ENCODE measurements at places on chromosomes 4 and X.

DNA sequence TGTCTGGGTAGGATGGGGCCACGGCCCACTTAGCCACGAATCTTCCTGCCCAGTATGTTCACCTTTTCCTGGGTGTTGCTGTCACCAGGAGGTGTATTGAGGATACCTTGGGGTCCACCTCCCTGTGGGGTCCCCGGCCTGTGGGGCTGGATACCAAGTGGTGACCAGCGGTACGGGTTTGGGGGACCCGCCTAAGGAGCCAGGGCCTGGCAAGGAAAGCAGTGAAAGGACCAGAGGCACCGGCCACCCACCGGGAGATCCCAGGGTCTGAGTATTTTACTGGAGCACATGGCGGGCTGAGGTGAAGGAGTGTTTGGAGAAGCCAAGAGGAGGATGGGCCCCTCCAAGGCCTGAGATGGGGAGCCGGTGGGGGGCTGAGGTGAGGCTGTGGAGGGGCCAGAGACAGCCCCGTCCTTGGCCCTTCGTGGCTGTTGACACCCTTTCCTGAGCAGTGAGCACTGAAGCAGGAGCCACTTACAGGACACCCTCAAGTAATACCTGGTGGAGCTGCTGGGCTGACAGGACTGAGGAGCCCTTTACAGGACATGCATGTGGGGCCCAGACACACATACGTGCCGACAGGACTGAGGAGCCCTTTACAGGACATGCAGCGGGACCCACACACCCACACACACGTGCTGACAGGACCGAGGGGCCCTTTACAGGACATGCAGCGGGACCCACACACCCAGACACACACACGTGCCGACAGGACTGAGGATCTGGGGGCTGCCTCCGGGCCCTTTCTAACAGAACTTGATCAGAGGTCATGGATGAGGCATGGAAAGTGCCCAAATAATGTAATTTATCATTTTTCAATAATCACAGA, 38.4 kb downstream of the TMEM271 start:
- DNase-seq, result no peak

DNA sequence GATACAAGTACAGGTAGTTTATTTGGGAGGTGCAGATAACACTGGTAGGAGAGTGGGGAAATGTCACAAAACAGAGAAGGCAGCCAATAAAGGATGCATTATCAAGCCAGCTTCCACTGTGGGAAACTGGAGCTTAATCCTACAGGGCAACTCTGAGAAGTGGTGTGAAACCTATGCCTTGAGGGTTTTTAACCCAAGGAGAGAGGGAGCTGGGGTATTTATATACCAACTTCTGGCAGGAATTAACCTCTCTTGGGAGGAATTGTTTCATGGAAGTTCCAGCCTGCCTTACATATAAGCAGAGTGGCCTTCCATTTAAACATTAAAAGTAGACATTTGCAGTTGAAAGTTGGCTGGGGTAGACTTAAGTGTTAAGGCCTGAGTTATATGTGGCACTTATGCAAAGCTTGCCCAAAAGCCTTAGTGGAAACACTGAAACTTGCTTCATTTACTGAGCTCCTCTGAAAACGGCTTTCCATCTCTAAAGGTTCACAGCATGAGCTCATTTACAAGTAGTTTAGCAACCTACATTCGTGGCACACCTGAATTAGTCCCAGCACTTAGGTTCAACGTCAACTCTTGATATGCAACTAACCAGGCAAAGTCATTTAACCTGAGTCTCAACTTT, 19.2 kb downstream of the MAGEB17 start:
- no peak for DNase-seq

DNA sequence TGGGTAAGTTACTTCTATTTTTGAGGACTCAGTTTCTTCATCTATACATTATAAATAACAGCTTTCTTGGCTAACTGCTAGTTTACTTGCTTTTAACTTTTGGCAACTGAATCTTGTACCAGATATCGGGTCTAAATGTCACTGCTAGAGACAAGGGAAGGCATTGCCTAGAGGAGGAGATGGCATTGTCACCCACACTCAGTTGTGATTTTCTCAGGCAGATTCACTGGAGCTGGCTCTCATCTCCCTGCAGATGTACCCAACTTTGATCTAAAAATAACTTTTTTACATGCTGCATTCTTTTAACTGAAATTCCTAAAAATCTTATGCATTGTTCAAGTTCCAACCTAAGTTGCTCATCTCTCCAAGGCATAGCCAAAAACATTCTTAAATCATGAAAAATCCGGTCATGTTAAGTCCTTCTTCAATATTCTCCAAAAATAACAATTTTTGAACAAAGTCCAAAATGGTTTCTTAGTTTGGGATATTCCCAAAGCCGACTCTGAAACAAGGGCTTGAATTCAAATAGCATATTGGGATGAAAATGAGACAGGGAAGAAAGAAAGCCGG, 469.0 kb upstream of the BOD1L1 start:
- no peak for DNase-seq

DNA sequence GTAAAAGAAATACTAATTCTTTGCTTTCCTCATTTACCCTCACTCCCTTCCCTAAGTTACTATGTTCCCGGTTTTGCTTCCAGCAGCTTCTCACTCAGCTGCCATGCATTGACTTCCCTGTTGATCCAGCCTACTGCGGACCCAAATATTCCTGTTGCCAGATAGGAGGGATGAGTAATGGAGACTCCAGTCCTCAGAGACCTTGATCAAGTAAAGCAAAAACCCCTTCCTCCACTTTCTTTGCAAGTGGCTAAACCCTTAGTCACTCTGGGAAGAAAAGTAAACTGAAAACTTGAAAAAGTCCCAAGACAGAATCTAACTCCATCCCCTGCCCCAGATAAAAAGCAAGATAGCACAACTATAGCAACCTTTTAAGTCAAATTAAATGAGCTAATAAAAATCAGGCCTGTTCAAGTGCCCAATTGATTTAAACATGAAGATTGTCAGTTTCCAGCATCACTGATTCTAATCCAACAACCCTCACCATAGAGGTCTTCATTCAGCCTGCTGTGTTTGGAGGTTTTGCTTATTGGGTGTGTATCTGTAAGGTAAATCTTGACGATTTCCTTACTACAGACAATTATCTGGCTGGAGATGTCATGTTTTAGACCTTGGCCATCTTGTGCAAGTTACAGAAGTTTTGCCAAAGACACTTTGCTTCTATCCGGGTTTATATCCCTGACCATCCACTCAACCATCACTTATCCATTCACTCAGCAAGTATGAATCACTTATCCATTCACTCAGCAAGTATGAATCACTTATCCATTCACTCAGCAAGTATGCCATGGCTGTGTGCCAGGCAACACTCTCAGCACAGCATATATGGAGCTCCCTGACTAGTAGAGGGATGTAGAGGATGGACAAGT, 17.6 kb downstream of the FGFBP1 start:
- no peak for DNase-seq

GRCh38 chrX:119201570-119201969, 34.5 kb upstream of the PGRMC1 start:
- no peak for DNase-seq

GRCh38 chr4:8176547-8177399, 18.2 kb upstream of the ABLIM2 start:
- DNase-seq, result peak; percentile 28

- DNase-seq, result no peak
Observed at GRCh38 chrX:72245461-72246089, 6.7 kb upstream of the ERCC6L start.

- no peak for DNase-seq
Observed at GRCh38 chrX:119667111-119667878, 25.7 kb downstream of the SEPTIN6 start.

DNA sequence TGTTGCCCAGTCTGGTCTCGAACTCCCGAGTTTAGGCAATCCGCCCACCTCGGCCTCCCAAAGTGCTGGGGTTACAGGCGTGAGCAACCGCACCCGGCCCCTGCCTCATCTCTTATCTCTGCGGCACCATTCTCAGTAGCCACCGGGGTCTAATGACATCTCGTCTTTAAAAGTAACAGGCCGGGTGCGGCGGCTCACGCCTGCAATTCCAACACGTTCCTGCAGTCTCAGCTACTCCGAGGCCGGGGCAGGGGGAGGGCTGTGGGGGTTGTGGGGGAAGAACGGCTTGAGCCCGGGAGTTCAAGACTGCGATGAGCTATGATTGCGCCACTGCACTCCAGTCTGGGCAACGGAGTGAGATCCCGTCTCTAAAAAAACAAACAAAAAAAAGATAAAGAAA, 28.8 kb downstream of the ING2 start:
- DNase-seq, result no peak
